KBM-7 (cell line): ENCODE measurements at places on chromosomes 12 and 14.

DNA sequence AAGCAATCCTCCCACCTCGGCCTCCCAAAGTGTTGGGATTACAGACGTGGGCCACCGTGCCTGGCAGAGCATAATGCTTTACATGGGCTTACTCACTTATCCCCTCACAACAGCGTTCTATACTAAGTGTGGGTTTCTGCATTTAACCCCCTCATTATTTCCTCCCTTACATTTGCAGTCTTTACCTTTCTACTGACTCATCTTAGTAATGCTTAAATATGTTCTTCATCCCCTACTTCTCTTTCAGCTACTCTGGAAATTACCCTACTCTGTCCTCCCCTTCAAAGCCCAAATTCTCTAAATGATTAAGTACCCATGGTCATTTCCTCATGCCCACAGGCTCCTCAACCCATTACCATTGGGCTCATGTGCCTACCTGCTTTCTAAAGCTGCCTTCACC lies 40.7 kb downstream of the NKX2-1 start:
- DNase-seq, result no peak

GRCh38 chr12:45966486-45966885 lies 23.9 kb downstream of the SCAF11 start:
- DNase-seq, result no peak

DNA sequence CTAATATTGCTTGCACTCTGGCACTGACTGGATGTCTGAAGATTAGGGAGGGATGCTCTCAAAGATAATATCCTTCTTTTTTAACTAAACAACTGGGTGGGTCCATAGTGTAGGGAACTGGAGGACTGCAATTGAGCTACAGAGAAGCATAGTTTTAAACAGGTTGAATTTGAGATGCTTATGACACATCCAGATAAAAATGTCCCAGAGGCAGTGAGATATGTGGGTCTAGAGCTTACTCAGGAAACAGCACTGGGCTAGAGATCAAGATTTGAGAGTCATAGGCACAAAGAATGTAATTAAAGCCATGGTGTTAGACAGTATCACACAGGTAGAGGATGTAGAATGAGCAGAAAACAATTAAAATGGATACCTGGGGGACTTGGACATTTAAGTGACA lies 198.4 kb downstream of the NELL2 start:
- no peak for DNase-seq

- peak; percentile 54 for DNase-seq
Measured at GRCh38 chr12:92505254-92506231, 197.2 kb upstream of the PLEKHG7 start.

DNA sequence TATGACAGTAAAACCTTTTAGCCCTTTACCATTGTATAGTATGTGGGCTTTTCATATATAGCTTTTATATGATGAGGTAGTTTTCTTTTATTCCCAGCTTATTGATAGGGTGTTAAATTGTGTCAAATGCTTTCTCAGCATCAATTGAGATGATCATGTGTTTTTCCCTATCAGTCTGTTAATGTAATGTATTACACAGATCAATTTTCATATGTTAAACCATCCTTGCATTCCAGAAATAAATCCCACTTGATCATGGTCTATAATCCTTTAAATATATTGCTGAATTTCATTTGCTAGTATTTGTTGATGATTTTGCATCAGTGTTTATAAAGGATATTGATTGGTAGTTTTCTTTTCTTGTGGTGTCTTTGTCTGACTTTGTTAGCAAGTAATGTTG lies 603.9 kb downstream of the TRHDE start:
- DNase-seq, result no peak

GRCh38 chr14:48936849-48937248 lies 649.3 kb downstream of the RPS29 start:
- DNase-seq, result no peak

GRCh38 chr14:99875421-99875820 lies 82.2 kb downstream of the EML1 start:
- no peak for DNase-seq

- no peak for DNase-seq
Measured at GRCh38 chr14:94568186-94568585, 6.9 kb downstream of the SERPINA4 start.

DNA sequence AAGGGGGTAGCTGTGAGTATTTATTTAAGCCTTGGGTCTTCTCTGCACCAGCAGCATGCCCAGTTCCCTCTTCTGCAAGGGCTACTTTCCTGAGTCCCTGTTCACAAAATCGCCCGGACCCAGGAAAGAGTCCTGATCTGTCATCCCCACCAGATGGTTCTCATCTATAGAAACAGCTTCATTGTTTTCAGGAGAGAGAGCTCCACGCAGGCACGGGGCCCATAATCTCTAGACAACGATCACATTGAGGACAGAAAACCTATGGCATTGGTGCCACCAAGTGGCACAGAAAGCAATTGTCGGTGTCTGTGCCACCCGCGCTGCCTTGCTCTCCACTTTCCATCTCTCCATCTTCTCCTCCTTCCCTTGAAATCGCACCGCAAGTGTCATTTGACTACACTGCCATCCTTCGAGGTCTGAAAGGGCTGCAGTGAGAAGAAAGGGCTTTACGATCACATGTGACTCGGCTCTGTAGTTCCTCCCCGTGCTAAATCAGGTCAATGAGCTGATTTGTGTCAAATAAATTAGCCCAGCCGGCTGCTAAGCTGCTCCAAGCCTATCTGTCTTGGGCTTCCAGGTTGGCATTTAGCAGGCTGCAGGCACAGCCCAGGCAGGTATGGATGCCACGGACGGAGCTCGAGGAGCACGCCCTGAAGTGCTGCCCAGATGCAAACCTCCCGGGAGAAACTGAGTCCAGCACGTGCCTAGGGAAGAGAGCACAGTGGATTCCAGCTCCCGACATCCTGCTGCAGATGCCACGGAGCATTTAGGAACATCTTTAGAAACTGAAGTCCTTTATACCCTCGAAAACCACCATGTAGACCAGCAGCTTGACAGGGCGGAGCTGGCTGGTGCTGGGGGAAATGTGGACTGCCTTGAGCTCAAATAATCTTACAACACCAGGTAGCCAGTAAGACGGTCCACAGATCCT lies 28.8 kb downstream of the SPRING1 start:
- peak; percentile 78 for DNase-seq

- DNase-seq, result peak; percentile 80
Measured at GRCh38 chr12:32482226-32482625, 82.9 kb downstream of the FGD4 start.

- DNase-seq, result no peak
Measured at GRCh38 chr12:4379405-4379804, at the start of gene FGF23. FGF23 (minus strand) TSS chr12:4379712; CDS start chr12:4379582, 130 bp downstream.

GRCh38 chr12:104877103-104877705 lies 80.9 kb downstream of the SLC41A2 start:
- peak; percentile 32 for DNase-seq

DNA sequence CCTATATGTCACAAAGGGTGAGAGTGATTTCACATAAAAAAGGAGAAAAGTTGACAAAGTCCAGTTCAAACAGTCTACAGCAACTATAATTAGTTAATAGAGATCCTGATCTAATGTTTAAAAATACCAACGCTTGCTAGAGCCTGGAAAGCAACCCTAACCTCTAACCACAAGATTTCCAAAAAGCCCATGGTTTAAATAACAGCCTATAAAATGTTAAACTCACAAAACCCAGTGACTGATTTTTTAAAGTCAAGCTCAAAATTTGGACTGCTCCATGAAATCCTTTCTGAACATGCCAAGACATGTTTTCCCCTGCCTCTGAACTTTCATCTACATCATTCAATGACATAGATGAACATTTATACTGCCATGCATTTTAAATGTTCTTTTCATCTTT lies 81.6 kb downstream of the PLEKHG7 start:
- no peak for DNase-seq

DNA sequence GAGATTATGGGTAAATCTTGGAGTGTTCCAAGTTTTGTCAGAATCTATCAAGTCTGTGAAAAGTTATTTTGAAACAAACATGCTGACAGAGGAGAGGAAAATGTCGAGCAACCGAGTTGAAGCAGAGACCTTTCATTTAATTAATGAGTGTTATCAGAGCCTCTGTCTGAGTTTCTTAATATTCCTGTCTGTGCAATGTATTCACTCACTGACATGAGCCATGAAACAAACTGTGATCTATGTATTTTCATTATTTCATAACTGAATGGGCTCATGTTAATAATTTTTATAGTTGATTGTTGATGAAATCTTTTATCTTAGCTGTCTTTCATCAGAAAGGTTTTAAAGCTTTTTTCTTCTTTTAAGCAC lies 144.2 kb upstream of the FAR2 start:
- DNase-seq, result no peak

DNA sequence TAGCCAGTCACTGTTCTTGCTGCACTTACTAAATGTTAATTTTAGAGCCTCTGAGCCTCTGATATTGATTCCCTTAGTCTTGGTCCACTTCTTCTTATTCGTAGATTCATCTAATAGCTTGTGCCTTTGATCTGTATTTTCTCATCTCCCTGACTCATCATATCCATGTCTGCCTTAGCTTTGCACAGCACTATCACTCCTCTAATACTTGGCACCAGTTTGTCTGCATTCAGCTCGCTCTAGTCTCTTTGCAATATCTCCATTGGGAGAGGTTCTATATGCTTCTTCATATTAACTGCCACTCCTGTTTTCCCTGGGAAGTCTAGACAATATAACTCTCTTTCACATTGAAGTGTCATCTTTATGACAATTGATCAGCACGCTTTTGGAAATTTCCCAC lies 68.5 kb upstream of the CSRP2 start:
- no peak for DNase-seq

GRCh38 chr14:33016613-33017012 lies 77.9 kb downstream of the NPAS3 start:
- DNase-seq, result no peak

- no peak for DNase-seq
Measured at GRCh38 chr12:52054231-52054832, 3.1 kb downstream of the NR4A1 start.

- DNase-seq, result no peak
Measured at GRCh38 chr12:120076651-120077050, 39.9 kb downstream of the RAB35 start.

- DNase-seq, result no peak
Measured at GRCh38 chr12:58657190-58657589, 263.1 kb downstream of the LRIG3 start.

GRCh38 chr12:112815589-112816321 lies 24.2 kb downstream of the RPH3A start:
- DNase-seq, result no peak

DNA sequence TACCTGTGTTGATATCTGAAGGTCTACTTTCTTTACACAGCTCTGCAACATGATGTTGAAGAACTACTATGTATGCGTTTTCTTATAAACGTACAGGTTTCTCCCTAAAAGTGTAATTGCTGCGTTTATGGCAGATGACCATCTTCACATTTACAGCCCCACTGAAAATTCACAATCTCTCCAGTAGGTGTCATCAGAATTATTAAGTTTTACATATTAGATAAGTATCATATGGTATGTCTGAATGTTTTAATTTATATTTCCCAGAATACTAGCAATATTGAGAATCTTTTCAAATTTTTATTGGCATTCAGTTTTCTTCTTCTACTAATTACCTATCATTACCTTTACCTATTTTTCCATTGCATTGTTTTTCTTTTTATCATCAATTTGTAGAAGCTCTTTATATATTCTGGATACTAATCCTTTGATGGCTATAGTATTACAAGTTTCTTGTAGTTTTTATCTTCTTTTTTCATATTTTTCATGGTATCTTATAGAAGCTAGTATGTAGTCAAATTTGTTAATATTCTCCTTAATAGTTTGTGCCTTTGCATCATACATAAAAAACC lies 123.5 kb downstream of the CAPZA3 start:
- peak; percentile 47 for DNase-seq
